ENCODE measurements at places on chromosomes 3 and 15. TPM values are rescaled to one million over a fixed set of nuclear protein-coding genes. Genes with fewer than 3 reads are reported as not detected.

- H3K27me3 ChIP-seq: no peaks in the 10 kb centered on the region
- H3K4me1 ChIP-seq: no peaks in the 10 kb centered on the region
- DNase-seq: no peak
- no peak overlapping the region for H3K4me3 ChIP-seq
- H3K36me3 ChIP-seq: peaks cover 9% of the 10 kb centered on the region
- H3K27ac ChIP-seq: no peak overlapping the region
Measured at GRCh38 chr3:100179692-100180349, 65.5 kb upstream of the FILIP1L start.

DNA sequence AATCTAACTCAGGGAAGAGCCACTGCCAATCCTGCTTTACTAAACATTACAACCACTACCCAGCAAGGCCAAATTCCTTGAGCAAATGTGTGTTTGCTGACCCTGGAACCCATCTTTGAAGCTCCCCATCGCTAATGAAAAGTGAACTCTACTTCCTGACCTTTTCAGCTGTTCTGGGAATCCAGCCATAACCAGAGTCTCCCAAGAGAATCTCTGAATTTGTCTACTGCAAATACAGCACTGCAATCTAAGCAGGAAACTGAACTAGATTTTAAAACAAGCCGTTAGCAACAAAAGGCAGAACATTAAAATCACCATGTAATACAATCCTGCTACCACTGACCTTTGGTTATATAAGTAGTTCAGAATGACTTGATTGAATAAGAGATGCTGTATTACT is 309.2 kb downstream of the MAGI1 start:
- H3K36me3 ChIP-seq: no peaks in the 10 kb centered on the region
- peaks cover 24% of the 10 kb centered on the region for H3K4me1 ChIP-seq
- DNase-seq: no peak
- H3K27ac ChIP-seq: peak overlapping the region; percentile 18
- no peaks in the 10 kb centered on the region for H3K27me3 ChIP-seq

The CSPG4 gene
- total RNA-seq: 60.9 TPM

The XRN1 gene
- 58.2 TPM for total RNA-seq
